Hematopoietic multipotent progenitor cell (in vitro differentiated cells): ENCODE measurements at places on chromosomes 4 and X. TPM values are rescaled to one million over a fixed set of nuclear protein-coding genes. Genes with fewer than 3 reads are reported as not detected.

DNA sequence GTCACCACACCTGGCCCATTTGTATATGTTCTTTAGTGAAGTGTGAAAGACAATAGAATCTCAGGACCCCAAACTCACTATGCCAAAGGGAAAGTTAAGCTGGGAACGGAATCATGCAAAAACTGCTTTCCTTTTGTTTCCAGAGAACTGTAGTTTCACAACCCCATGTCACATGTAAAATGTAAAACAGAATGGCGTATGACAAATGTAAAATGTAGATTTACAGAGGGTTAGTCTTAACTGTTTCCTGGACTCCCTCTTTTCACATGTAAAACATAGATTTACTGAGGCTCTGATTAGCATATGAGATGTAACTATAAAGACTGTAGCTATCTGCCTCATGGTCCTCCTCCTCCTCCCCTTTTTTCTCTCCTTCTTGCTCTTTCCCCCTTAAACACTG, 66.3 kb downstream of the ABLIM2 start:
- no peak for DNase-seq

DNA sequence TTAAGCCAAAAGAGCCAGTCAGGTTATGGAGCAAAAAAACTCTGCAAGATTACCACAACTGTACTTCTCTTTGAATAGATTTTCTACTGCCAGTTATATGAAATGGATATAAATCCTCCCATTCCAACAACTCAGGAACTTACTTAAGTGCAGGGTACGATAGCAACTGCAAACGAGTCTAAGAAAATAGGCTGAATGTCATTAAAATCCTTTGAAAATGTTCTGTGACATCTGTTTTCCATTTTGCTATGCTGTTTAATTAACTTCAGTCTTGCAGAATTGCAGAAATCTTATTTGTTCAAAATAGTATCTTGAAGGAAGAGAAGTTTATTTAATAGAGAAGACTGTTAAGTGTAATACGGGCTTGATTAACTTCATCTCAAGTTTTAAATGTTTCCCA, 243.8 kb downstream of the PALLD start:
- DNase-seq = no peak

PGK1 gene
- 110 TPM for total RNA-seq

DNA sequence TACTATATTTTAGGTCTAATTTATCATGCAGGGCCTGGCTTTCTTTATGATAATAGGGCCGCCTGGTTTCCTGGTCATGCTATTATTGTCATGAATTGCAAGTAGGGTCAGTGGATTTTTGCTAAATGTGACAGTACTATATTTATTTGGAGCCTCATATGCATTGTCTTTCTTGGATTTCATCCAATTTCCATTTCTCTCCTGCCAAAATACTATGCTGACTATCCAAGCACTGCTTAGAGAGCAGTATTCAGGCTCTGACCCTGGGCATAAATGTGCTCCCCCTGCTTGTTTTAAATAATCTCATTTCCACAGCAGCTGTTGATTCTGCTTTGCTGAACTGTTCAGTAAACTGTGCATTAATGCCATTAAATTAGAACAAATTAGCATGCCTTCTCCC, 269.3 kb downstream of the GPM6A start:
- DNase-seq = no peak

- DNase-seq = no peak
Observed at GRCh38 chr4:98518559-98519267, 139.7 kb downstream of the TSPAN5 start.

DNA sequence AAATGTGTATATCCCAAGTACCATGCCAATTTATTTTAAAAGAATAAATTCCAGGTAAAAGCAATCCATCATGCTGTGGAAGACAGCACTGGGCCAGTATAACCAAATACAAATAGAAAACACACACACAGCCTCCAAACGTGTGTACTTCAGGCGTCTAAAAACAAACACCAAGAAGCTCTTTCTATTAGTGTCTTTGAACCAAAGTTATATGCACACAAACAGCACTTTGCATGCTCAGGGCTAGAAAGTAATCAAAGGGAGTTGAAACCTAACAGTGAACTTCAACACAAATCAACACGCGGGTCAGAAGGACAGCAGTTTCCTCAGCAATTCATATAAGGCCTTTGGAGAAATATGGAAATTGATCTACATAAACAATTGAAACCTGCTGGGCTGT, 15.4 kb downstream of the GASK1B start:
- DNase-seq = no peak

DNA sequence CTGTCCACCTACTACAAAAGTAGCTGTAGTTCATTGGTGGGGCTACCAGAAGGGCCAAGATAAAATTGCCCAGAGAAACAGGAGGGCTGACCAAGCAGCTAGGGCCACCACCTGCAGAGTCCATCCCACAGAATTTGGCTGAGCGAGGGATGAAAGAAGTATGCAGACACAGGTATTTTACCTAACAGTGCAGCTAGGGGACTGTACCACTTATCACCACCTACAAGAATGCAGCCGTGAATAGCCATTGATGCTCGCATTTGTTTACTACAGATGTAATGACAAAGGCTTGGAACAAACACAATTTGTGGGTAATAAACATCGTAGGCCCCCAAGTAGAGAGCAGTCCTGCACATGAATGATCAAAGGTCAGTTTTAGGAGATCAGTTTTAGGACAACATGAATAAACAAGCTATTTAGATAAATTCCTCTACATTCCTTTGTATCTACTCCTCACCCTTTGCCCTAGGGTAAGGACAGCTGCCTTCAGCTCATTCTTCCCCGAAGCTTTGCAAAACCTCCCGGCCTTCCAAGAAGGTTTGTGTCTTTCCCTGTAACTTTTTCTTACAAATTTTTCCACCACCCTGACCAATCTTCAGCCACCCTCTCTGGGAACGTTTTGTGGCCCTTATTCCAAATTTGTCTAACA, 49.5 kb downstream of the ZNF718 start:
- DNase-seq = no peak

GRCh38 chr4:179352221-179352620, 1910.0 kb upstream of the AGA start:
- no peak for DNase-seq

CD99 gene
- 300 TPM for total RNA-seq

- no peak for DNase-seq
Observed at GRCh38 chr4:65083076-65083475, 587.2 kb downstream of the EPHA5 start.

- no peak for DNase-seq
Observed at GRCh38 chr4:8516061-8516573, 64.1 kb upstream of the GPR78 start.

- no peak for DNase-seq
Observed at GRCh38 chrX:23952391-23952790, 44.6 kb downstream of the CXorf58 start.
